Stimulated activated CD4-positive, alpha-beta T cell treated with anti-CD3 and anti-CD28 coated beads, Interleukin-12 subunit alpha, Interleukin-12 subunit beta, amount 100 ng/mL, for 48 hours (primary cell): ENCODE measurements at places on chromosomes 5 and 9.

GRCh38 chr9:37412431-37413151 is 9.9 kb upstream of the GRHPR start:
- DNase-seq, result no peak

DNA sequence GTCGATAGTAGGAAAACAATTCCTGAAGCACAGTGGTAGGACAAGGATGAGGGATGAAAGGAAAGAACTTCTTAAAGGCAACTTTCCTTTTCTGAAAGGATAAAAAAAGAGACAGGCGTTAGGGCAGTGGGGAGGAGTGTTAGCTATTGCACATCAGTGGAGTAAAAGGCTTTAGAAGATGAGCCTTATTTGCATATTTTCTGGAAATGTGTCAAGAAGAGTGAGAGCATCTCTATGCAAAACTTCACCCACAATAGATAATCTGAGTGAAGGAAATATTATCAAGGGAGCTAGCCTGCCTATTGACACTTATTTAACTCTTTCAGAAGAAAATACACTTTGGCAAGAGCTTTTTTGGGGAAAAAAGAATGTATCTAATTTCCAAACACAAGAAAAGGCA is 151.6 kb downstream of the MACIR start:
- DNase-seq, result no peak

DNA sequence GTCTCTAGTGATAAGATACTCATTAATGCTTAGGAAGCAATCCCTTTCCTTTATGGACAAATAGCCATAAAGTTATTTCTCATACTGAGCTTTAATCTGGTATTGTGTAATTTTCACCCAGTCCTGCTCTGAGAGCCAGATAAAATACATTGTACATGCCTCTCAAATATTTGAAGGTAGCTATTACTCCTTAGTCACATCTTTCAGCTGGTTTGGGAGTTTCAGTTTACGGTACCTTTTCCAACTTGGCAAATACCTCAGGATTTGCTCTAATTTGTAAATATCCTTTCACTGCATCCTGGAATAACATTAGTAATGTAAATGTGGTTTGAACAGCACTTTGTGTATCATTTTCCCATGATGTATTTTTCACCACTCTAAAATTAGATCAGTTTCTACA is 47.4 kb downstream of the ABHD17B start:
- no peak for DNase-seq

DNA sequence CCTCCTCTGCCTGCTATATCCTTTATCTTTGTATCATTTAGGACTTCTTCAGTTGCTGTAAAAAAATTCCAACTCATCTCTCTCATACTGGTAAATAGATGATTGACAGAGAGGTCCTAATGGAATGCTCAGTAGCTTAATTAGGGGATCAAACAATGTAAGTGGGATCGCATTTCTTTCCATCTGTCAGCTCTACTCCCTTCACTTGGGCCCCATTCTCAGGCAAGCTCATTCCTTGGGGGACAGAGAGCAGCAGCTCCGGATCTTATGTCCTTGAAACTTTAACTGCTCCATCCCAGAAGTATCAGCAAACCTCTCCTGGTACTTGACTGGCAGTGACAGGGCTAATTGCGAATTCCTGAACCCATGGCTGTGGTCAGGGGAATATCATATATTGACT is 146.7 kb downstream of the YTHDC2 start:
- no peak for DNase-seq

DNA sequence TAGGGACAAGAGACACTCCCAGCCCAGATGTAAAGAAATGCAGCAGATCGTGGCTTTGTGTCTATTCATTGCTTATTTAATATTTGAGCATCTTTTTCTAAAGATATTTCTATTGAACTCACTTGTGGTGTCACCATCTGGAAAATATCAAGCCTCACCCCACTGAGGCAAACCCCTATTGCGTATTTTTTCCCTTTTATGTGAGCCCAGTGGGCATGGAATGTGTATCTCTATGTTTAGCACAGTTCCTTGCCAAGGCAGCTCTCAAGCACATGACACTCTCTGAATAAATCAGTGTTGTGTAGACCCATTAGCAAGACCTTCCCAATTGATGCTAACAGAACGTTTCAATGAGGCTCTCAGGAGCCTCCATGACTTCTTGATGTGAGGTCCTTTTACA is 81.6 kb downstream of the TMEM174 start:
- no peak for DNase-seq

DNA sequence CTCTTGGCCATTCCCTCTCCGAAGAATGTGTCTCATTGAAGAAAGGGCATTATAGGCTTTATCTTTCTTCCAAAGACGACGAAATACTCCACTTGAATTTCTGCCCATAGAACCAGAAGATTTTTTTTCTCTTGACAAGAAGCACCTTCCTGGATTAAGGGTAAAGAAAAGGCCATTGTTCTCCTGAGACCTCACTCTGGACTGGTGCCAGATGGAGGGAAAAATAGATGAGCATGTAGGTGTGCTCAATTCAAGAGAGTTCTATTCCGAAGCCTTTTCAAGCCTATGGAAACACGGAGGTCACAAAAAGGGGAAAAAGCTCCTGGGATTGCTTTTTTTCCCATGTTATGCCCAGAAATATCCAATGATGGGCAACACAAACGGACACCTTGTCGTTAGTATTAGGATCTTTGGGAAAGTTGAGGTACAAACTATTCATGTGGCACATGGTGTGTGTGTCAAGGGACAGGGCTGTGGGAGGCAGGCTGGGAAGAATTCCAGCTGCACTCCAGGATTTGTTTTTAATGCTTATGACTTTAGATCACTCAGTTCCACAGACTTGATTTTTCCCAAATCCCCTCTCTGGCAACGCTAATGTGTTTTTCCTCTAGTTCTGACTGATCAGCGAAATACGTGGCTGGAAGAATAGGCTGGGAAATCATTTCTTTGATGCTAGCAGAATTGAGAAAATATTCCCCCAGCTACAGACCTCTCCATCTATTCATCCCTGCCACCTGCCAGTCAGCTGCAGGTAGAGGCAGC is 89.9 kb downstream of the SIL1 start:
- no peak for DNase-seq

DNA sequence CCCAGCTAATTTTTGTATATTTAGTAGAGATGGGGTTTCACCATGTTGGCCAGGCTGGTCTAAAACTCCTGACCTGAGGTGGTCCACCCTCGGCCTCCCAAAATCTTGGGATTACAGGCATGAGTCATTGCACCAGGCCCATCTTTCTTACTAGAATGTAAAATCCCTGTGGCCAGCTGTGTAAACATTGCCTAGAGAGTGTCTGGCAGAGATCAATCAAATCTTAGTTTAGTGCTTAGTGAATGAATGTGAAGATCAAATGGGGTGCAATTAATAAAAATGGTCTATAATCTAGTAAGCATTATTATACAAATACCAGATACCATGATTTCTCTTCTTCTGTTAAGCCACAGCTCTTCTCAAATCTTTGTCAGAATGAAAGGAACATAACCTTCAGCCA is 289.9 kb downstream of the KCTD16 start:
- no peak for DNase-seq

DNA sequence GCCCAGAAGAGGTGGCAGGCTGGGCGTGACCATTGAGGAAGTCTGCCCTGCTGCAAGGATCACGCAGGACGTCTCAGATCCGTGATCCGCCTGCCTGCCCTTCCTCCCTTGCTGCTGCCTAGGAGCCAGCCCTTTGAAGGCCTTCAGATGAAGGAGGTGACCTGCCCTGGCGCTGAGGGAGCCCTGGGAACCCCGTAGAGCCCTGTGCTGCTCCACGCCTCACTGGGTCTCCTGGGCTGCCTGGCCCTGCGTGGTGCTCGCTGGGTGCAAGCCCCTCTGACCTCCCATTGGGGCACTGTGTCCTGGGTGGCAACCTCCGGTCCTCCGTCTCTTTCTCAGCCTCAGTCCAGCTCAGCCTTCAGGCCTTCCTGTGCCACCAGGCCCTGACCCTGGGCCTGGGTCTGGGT is 295.3 kb upstream of the IRX4 start:
- DNase-seq, result no peak

- DNase-seq, result no peak
Observed at GRCh38 chr5:157665467-157666070, 5.8 kb upstream of the C5orf52 start.

GRCh38 chr5:140346348-140347221 is at the start of gene HBEGF:
Gene HBEGF, minus strand, starts transcription at chr5:140346603. Its CDS starts 275 bp downstream, at chr5:140346328.
- DNase-seq, result peak; percentile 49

DNA sequence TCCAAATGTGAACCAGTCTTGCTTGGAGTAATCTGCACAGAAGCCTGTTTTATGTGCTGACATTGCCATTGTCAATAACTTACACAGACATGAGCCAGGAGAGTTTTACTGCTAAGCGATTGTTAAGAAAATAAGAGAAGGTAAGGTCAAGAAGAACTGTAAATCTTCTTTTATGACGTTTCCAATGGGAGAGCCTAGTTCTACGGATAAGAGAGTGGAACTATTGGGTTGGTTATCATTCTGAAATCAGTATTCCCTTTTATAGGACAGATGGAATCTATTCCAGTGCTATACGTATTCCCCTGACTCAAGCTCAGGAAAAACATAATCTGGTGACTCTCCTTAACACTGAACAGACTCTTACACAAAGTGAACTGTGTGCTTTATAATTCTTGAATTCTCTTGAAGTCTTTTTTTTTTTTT is 137.9 kb upstream of the OTULINL start:
- no peak for DNase-seq

DNA sequence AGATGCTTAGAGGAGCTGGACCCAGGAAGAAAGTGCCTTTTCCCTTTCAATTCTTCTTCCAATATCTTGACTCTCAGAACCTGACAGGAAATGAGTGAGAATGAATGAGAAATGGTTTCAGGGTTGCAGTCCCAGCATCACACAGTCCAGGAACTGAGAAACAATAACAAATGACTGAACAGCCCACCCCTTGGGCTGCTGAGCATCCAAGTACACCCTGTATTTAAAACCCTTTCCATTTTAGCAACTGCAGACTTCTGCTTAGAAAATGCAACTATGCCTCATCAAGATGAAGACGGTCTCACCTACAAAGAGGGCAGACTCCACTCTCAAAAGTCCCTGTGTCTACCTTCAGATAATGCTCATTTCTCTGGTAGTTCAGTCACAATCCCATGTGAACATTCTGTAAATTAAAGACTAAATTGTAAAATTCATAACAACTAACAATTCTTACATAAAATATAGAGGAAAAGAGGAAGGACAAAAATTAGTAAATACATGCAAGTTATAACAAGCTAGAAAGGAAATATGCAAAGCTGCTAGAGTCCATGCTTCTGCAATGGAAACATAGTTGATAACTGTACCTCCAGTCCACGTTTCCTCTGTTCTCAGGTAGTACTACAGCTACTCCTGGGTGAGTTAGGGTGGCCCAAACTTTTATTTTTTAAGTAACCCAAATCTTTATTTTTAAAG is 316.5 kb downstream of the ICE1 start:
- no peak for DNase-seq

GRCh38 chr5:136090319-136090718 is 42.3 kb upstream of the SMAD5 start:
- DNase-seq, result no peak

- no peak for DNase-seq
Observed at GRCh38 chr5:124527220-124527991, 219.0 kb downstream of the ZNF608 start.

DNA sequence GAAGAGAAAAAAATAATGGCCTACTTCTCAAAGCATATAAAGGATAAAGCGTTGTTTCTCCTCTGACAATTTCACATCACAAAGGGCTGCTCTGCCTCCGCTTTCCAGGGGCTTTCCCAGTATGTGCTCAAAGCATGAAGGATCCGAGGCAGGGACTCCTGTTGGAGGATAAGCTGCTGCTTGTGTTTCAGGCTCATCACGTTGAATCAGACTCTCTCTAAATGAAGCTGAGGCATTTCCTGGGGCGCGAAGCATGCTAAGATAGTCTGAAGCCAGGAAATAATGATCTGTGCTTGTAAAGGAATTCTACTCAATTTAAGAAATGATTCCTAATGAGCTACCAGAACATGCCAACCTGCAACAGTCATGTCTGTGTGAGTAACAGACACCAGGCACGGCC is 97.5 kb downstream of the MARCHF11 start:
- DNase-seq, result no peak

DNA sequence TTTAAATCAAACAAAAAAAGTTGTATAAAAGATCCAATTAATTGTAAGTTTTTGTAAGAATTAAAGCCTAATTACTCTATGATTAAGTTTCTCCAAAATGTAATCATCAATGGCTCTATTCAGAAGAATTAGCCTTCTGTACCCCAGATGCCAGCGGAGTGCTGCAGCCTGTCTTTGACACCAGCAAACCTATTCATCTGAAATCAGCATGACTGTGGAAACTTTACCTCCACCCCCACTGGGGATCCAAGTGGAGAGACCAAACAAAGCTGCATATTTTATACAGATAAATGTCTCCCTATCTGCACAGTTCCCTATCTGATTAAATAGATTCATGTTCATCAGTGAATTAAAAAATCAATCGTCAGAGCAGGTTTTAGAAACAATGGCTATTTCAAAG is 426.8 kb downstream of the KIAA0825 start:
- no peak for DNase-seq

GRCh38 chr5:62138607-62139006 is 167.4 kb upstream of the KIF2A start:
- DNase-seq, result no peak

GRCh38 chr9:34501889-34502425 is 20.8 kb downstream of the ENHO start:
- DNase-seq, result no peak

DNA sequence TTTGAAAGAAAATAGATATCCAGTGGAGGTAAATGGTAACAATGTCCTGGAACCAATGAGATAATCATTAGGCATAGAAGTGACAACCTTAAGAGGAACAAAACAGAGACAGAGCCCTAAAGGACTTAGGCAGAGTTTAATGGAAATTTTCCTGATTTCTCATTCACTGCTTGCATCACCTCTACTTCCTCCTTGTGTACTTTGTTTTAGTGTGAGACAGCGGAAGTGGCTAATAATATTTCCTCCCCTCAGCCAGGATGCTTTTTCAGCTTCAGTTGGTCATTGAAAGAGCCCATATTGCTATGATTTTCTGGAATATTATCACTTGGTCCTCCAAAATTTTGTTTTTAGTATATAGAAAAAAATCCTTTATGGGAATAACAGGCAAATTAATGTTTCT is 153.4 kb upstream of the MPDZ start:
- DNase-seq, result no peak

DNA sequence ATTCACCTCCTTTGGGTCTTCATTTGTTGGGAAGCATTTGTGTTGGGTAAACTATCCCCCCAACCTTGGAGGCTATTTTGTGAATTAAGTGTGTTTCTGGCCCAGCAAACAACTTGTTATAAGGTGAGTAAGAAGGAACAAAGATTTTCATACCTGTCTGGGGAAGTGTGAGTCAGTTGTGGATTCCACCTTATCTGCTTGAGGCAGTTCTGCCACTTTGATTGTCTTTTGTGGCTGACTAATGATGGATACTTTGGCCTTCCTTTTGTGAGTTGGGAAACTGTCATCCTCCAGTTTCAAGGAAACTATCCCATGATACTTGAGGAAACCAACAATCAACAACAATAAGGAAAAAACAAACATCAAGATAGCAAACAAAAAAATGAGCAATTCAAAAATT is 24.6 kb upstream of the CER1 start:
- DNase-seq, result no peak

DNA sequence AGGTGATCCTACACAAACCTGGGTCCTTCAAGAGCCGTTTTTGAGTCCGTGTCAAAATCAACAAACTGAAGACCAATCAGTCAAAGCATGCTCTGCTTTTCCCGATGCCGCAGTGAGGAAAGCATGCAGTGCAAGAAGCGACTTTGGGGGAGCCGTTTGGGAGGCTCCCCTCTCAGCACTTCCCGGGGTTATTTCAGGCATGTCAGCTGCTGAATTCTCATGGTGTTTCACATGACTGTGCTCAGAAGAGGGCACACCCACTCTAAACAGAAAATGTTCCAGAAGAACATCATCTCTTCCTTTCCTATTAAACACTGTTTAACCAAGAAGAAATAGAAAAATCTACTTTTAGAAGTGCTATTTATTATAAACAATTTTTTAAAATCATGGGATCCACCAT is 125.5 kb downstream of the EPB41L4A start:
- no peak for DNase-seq
